ENCODE measurements at places on chromosomes 1 and 21.
A peak's percentile ranks its signal among the peaks of the same experiment; 100 is the strongest.

- 0 out of 2 replicates have a peak, but pooled peaks cover 2% of the 10 kb centered on the region for H3K36me3 ChIP-seq
- H3K27ac ChIP-seq = peak overlapping the region; percentile 79
- H3K4me3 ChIP-seq = peak overlapping the region; percentile 98
- no peak for DNase-seq
- H3K27me3 ChIP-seq = no peaks in the 10 kb centered on the region
Observed at GRCh38 chr1:23742670-23743286, 493 bp upstream of the ELOA start.

GRCh38 chr1:9351654-9352271 is 59.1 kb downstream of the SPSB1 start:
- H3K27me3 ChIP-seq = no peaks in the 10 kb centered on the region
- peaks cover 9% of the 10 kb centered on the region for H3K36me3 ChIP-seq
- H3K27ac ChIP-seq = no peak overlapping the region
- no peak for DNase-seq
- no peaks in the 10 kb centered on the region for H3K4me1 ChIP-seq
- no peak overlapping the region for H3K4me3 ChIP-seq

DNA sequence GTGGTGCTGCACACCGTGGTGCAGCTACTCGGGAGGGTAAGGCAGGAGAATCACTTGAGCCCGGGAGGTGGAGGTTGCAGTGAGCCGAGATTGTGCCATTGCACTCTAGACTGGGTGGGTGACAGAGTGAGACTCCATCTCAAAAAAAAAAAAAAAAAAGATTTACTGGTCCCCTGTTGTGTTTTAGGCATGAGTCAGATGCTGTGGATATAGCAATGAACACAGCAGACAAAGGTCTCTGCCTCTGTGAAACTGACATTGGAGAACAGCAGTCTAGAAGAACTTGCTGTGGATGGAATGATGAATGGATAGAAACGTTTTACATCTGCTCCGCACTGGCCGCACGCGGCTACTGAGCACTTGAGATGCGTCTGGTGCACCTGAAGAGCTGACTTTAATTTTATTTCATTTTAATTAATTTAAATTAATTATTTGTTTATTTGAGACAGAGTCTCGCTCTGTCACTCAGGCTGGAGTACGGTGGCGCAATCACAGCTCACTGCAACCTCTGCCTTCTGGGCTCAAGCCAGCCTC is 24.5 kb upstream of the EPHA2 start:
- no peak overlapping the region for H3K27ac ChIP-seq
- no peaks in the 10 kb centered on the region for H3K27me3 ChIP-seq
- H3K4me1 ChIP-seq = peaks cover 99% of the 10 kb centered on the region
- no peak overlapping the region for H3K4me3 ChIP-seq

GRCh38 chr1:200699871-200700270 is 30.2 kb upstream of the DDX59 start:
- no peak overlapping the region for H3K27ac ChIP-seq
- H3K36me3 ChIP-seq = no peaks in the 10 kb centered on the region
- H3K27me3 ChIP-seq = 0 out of 3 replicates have a peak, but pooled peaks cover 2% of the 10 kb centered on the region

DNA sequence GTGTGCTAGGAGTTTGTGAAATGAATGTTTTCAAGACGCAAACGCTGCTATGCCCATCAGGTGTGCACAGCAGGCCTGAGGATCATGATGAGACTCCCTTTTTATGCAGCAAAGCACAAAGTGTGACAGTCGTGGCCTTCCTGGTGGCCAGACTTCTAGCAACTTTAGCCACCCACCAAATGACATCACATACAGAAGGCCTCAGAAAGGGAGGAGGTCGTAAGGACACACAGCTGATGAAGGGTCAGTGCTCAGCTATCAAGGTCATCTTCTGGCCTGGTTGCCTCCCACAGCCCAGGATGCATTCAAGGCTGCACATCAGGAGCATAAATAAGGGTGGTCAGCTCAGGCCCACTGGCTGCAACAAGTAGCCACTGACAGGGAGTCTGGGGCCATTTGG is 36.6 kb downstream of the BMP8A start:
- no peaks in the 10 kb centered on the region for H3K36me3 ChIP-seq
- no peaks in the 10 kb centered on the region for H3K4me1 ChIP-seq
- H3K4me3 ChIP-seq = no peak overlapping the region
- no peak overlapping the region for H3K27ac ChIP-seq
- no peaks in the 10 kb centered on the region for H3K27me3 ChIP-seq
- DNase-seq = no peak

DNA sequence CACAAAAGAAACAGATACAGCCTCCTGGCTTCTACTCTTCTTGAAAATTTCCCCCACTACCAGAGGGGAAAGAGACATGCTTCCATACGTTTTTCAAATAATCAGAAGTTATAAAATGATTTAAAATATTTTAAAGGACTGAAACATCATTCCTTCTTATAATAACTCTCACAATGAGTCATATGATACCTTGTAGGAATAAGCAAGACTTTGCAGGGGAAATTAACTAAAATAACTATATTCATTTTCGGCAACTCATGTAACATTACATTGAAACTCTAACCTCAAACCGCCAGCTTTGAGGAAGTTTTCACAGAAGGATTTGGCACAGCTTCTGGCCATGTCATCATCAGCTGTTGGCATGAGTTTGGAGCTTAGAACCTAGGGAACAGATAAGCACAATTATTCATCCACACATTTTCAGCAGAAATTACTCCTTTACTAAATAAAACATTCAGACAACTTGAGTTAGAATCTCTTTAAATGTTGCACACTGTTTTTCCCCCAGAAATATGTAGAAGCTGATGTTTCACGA is 85.9 kb downstream of the USP24 start:
- H3K36me3 ChIP-seq = peaks cover 86% of the 10 kb centered on the region
- no peaks in the 10 kb centered on the region for H3K27me3 ChIP-seq
- H3K4me3 ChIP-seq = no peak overlapping the region
- no peak overlapping the region for H3K27ac ChIP-seq

GRCh38 chr1:6850537-6850936 is 65.3 kb downstream of the CAMTA1 start:
- no peak overlapping the region for H3K4me3 ChIP-seq
- 0 out of 2 replicates have a peak, but pooled peaks cover 1% of the 10 kb centered on the region for H3K36me3 ChIP-seq
- H3K4me1 ChIP-seq = no peaks in the 10 kb centered on the region
- H3K27me3 ChIP-seq = no peaks in the 10 kb centered on the region
- DNase-seq = no peak
- no peak overlapping the region for H3K27ac ChIP-seq

GRCh38 chr1:84571150-84571535 is 3.1 kb downstream of the CTBS start:
- no peak for DNase-seq
- H3K27ac ChIP-seq = no peak overlapping the region
- H3K36me3 ChIP-seq = no peaks in the 10 kb centered on the region
- H3K4me3 ChIP-seq = no peak overlapping the region
